ENCODE measurements at places on chromosomes 1 and 21.
A peak's percentile ranks its signal among the peaks of the same experiment; 100 is the strongest.

- peak; percentile 43 for DNase-seq
These were observed 769 bp downstream of the GPSM2 start for GRCh38 chr1:108877348-108878159.

GRCh38 chr1:245110406-245110805, 44.4 kb upstream of the KIF26B start:
- DNase-seq = no peak

DNA sequence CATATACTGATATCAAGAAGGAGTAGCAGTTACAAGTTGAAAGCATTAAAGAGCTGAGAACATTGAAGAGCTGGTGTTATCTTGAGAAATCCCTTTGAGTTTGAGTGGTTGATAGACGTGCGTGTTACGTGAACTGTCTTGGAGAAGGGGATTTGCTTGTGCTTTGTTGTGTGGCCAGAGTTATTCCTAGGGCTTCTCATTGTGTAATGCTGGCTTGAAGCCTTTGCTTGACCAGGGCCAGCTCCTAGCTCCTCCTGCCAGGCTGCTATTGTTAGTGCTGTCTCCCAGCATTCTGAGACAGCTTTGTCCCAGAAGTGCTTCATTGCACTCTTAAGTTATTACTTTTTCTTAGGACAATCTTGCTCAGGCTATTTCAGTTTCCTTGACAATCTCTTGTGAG, 116.2 kb upstream of the KCNK2 start:
- no peak for DNase-seq

DNA sequence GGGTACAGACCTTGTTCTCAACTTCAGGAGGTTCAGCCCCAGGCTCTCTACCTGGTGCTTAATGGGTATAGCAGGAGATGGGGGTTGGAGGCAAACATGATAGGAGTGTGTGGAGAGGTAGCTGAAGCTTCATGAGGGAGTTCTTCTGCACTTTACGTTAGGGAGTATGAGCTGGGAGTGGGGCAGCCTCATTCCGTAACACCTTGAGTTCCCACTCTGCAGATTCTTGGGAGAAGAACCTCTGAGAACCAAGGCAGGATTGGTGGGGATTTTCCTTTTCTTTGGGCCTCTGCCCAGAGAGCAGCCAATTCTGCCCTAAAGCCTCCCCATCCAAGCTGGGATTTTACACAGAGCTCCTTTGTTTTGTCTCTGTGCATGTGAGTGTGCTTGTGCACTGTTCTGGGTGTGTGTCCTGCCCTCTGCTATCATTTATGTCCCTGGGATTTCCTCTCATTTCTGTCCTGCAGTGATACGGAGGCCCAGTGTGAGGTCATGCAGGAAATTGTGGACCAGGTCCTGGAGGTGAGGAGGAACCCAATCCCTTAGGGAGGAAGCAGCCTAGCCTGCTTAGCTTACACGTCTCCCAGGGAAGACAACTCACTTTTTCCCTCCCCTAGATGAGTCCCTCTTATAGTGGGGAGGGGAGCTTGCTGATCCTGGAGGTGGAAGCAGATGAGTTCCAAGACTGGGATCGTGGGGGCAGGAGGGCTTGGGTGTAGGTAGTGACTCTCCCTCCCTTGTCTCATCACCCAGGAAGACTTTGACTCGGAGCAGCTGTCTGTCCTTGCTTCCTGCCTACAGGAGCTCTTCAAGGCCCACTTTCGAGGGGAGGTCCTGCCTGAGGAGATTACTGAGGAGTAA, 11.6 kb upstream of the SLC27A3 start:
- no peak for DNase-seq

DNA sequence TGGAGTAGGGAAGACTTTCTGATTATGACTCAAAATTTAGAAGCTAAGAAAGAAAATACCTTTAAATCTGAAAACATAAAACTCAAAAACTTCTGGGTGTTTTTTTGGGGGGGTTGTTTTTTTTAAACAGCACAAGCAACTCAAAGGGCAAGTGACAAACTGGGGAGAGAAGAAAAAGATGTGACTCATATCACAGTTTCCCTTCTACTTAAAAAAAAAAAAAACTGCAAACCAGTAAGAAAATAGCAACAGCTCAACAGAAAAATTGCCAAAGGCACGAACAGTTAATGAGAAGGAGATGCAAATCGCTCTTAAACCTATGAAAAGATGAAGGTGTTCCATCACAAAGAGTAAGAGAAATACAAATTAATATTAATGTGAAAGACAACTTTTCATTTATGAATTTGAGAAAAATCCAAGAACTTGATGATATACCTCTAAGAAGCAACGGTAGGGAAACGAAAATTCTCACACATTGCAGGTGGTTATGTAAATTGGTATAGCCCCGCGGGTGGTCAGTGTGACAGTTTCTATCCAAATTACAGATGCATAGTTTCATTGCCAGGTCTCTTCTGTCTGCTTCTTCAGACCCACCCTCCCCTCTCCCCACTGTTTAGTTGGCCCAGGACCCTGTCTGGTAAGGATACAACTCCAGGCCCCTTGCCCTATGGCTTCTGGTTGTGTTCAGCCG, 9.0 kb downstream of the IFNAR2 start:
- DNase-seq = no peak

DNA sequence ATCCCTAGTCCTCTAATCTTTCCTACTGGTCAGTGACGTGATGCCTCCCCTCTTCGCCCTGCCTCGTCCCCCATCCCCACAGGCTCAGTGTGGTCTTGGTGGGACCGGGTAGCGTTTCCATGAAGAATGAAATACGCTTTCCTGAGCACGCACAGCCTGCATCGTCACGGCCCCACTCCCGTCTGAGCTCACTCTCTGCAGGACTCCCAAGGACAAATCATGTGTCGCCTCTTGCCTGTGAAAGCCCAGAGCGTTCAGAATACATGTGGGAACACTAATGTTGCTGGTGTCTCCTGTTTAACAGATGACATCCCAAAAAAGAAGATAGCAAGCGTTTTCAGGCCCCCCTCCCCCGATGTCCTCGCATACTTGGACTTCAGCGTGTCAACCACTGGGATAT, 49.2 kb downstream of the S100B start:
- no peak for DNase-seq

DNA sequence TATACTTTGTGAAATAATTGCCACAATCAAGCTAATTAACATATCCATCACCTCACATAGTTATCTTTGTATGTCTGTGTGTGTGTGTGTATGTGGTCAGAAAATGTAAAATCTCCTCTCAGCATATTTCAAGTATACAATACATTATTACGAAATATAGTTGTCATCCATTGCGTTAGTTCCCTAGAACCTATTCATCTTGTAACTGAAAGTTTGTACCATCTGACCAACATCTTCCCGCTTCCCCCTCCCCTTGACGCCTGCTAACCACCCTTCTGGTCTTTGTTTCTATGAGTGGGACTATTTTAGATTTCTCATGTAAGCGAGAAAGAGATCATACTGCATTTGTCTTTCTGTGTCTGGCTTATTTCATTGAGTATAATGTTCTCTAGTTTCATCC, 455.3 kb downstream of the KCNT2 start:
- DNase-seq = no peak

DNA sequence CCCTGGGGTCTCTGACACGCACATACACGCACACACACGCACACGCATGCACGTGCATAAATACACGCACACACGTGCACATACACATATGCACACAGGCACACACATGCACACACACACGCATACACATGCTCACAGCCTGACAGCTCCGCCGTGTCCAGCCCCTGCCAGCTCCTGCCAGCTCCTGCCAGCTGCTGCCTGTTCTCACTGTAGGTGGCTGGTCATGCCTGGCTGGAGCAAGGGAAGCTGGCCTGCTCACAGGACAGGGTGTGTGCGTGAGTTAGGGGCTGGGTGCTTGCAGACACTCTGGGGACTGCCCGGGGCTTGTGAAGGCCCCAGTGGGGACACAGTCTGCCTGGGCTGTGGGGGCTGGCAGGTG, 4.9 kb downstream of the PLCH2 start:
- DNase-seq = no peak

- DNase-seq = no peak
These were observed 17.7 kb downstream of the TESK2 start for GRCh38 chr1:45473302-45473701.

DNA sequence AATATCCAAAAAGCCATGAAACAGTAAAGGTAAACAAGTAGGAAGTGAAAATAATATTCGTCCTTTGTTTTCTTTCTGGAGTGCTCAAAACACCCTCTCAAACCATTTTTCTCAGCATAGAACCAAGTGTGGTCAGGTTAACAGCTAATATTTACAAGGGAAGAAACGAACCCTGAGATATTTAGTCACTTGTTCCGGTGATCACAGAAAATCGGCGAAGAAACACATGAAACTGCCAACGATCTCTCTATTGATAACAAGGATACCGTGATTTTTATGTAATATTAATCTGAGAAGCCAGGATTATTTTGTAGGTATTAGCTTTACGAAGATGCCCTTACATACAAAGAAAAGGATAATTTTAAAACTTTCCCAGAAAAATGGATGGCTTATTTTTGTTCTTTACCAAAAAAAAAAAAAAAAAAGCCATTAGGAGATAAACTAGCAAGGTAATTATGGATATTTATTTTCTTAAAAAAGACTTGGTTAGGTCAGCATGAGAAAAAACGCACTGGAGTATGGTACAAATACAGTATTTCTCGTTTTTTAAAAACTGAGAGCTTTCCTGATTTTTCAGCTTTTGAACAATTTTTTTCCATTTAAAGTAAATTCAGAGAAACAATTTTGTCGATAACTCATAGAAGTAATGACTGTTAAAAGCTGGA, 107.3 kb upstream of the HNRNPU start:
- DNase-seq = no peak

DNA sequence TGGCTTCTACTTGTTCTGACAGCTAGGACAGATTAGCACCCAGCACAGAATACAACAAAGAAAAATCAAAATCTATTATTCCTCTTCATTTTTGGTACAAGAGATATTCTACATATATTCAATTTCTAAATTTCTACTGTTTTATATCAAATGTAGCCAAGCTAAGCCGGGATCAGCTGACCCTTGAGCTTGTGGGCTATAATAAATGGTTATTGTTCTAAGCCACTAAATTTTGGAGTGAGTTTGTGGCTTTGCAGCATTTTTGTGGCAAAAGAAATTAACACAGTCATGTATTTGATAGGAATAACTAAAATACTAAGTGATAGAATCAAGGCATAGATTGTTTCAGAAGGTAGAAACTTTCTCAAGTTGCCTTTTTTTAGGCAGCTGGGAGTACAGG, 50.7 kb downstream of the APP start:
- DNase-seq = no peak

- no peak for DNase-seq
These were observed 207.1 kb downstream of the AKT3 start for GRCh38 chr1:243642936-243643335.

GRCh38 chr1:33560680-33561079, 88.2 kb downstream of the ZSCAN20 start:
- DNase-seq = no peak

DNA sequence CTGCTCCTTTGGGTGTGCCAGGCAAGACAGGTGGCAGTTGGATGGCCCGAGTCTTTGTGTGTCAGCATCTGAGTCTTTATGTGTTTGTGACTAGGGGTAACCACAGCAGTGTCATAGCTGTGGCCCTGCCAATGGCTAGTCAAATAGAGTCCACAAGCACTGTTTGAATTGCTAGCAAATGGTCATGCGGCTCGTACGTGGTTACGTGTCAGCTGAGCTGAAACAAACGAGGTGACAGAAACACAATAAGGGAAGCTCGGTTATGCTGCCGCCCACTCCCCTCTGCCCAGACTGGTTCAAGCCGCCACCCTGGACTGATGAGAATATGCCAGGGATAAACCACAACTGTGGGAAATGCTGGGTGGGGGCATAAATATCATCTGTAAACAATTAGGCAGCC, 174.3 kb upstream of the LMO4 start:
- DNase-seq = no peak

DNA sequence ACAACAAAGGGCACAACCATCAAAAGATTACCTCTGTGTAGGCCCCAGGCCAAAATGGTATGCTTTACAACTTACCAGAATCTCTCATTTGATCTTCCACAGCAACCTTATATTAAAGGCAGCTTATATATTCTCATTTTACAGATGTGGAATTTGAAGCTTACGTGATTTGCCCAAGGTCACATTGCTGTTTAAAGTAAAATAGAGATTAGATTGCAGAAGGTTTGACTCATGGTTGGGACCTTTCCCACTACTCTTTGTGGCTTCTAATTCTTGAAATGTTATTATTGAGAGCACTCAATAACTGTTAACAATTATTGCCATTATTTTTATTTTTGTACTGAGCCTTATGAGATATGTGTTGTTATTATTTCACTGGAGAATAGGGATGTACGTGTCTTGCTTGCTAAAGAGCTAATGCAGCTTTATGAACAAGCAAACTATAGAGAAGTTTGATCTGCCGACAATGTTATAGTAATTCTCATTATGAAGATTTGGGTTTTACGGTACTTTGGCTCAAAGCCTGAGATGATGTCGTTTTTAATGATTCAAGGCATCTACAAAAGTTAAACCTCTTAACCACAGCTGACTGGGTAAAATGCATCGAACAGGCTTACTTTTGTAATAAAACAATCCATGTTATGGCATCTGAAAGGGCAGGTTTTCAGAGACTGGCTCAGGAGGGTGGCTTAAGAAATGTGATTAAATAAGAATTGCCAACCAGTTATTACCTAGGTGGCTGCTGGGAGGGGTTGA, 43.3 kb upstream of the TSNAX start:
- DNase-seq = no peak

DNA sequence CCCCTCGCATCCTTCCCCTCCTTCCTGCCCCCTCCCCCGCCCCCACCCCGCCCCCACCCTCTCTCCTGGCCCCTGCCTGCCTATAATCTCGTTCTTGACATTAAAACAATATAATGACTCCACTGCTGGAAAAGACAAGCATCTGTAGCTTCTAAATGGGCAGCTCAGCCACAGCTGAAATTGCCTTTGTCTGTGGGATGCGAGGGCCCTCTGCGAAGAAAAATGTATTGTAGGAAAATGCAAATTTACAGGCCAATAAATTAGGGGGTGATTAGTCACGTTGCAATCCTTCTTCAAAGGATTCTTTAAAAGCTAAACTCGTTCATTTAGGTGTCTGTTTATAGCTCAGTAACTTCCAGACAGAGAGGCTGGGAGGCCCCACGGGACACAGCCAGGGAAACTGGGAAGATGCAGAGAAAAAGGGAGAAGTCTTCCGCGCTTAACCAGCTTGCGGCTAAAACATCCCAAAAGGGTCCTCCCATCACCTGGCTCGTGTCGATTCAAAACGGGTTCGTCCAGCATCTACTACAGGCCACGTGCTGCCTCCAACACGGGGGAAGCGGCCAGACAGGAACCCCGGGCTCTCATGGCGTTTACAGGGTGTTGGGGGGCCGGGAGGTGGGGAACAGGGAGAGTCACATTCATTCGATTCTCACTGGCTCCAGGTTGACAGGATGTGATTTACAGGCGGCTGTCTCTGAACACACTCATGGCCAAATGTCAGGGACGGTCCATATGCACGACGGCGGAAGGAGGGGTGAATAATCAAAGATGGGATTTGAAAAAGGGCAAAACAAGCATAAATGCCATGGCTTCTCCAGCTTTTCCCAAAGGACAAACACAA, 100.5 kb upstream of the ZBTB40 start:
- DNase-seq = no peak

DNA sequence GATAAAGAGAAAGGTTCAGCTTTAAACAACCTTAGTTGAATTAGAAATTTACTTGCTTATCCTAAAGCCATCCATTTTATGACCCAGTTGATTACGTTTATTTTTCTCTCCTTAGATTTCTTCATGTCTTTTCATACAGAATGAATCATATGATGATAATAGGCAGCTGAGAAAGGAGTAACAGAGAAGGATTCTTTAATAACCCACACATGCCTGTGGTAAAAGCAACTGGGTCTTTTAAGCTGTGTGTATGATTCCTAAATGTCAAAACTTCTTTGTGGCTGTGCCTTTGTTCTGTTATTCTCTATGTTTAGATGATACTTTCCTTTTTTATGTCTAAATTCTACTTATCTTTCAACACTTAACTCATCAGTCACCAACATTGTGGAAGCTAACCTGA, 626.5 kb downstream of the NCAM2 start:
- DNase-seq = no peak
